ENCODE measurements at places on chromosomes 16 and 17. TPM values are rescaled to one million over a fixed set of nuclear protein-coding genes. Genes with fewer than 3 reads are reported as not detected.

Gene MRPL27
- total RNA-seq: 31.3 TPM

Gene NPIPA1
- total RNA-seq: 136 TPM

DNA sequence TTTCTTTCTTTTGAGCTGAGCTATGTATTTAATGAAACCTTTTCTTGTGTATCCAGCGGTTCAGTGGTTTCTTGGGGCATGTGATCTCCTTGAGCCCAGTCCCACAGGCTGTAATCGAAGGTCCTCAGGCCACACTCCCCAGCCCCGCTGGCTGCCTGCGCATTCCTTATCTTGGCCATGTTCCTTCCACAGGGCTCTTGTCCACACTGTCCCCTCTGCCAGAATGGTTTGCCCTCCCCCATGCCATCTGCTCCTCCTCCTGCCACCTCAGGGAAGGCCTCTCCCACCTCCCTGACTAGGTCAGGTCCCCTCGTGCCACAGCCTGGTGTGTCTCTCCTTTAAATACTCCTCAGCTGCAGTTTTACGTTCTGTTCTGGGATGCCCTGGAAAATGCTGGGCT, 12.1 kb upstream of the NLRC5 start:
- no peak for DNase-seq

- no peak for DNase-seq
Observed at GRCh38 chr16:2007081-2007836, 2.4 kb downstream of the ZNF598 start.

DNA sequence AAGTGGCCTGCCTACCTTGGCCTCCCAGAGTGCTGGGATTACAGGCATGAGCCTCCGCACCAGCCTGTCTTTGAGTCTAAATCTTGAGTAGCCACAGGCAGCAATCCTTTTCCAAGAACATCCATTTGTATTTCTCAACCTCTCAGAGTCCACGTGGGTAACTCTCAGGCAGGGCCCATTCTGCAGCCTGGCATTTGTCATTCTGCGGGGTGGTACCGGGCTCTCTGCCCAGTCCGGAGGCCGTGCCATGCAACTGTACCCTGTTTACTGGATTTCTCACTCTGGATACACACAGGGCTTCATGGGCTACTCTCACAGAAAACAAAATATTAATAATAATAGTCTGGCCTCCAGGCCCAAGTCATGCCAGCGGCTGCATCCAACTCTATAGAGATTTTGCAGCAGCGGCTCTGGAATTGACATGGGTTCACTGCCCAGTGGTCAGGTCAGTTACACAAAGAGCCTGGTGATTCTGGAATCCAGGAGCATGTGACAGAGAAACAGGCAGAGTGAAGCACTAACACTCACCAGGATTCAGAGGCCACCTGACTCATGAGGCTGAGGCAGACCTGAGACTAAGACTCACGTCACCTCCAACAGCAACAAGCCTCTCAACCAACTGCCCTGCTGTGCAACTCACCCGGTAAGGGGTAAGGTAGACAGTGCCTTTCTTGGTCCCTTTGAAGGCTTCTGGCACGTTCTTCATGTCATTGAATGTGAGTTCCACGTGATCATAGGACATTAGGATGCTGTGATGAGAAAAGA, 4.0 kb downstream of the WBP2 start:
- no peak for DNase-seq

- DNase-seq: no peak
Observed at GRCh38 chr16:29705030-29705429, 26.1 kb downstream of the QPRT start.

DNA sequence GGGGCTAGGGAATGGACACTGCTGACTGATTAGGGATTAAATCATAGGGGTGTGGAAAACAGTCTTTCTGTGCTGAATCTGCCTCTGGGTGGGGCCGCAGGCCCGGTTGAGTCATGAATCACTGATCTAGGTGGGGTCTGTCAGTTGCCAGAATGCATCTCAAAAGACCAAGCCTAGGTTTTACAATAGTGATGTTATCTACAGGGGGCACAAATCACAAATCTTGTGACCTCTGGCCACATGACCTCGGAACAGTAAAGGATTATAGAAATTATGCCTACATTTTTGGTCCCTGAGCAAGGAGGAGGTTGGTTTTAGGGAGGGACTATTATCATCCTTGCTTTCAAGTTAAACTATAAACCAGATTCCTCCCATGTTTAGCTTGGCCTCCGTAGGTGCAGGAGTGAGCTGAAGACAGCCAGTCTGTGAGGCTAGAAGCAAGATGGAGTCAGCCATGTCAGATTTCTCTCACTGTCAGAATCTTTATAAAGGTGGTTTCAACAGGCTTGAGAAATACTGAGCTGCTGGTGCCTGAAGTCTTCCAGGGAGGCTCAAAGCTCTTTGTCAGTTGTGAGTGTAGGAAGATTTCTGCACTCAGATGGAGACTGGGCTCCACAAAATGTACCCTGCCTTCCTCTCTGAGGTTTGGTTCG, 12.9 kb downstream of the GNGT2 start:
- DNase-seq: no peak

Measured in natural killer cell (primary cell).